Right forelimb (tissue), 1 donor: ENCODE measurements at places on chromosomes 2 and 18.

DNA sequence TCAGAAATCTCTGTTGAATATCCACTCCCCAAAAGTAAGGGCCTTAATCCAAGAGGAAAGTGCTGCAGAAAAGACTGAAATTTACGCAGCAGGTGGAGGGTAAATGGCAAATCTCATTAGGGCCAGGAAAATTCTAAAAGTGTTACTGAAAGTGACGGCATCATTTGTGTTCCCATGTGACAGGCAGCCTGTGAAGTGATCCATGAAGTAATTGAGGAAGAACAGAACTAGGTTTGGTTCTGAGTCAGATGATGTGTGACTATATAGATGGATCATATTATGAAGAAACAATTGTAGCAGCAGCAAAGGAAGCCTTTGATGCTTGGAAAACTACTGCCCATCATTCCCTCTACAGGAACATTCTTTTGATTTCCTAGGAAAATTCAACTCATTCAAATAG lies 401.2 kb downstream of the TGIF1 start:
- DNase-seq: no peak

DNA sequence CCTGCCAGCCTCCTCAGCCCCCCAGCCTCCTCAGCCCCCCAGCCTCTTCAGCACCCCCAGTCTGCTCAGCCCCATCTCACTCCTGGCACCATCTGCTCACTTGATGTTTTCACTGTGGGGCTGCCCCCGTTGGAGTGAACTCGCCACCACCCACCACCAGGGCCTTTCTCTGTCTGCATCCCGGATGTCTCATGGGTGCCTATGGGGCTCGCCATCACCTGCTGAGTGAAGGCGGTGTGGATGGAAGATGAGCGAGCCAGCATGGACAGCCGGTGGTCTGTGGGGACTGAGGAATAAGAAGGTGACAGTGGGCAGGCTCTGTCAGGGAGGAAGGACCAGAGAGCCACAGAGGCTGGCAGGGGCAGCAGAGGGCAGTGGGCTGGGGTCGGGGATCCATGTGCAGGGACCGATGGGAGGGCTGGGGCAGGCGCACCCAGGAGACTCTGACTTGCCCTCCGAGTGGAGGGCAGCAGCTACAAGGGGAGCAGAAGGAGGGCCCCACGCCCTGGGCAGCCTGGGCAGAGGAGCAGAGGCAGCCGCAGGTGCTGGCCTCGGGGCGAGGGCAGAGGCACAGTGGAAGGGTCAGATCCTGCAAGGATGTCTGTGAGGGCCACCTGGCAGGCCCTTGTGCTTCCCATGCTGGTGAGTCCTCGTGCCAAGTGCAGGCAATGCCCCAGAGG lies 74.7 kb upstream of the ODC1 start:
- DNase-seq: no peak

DNA sequence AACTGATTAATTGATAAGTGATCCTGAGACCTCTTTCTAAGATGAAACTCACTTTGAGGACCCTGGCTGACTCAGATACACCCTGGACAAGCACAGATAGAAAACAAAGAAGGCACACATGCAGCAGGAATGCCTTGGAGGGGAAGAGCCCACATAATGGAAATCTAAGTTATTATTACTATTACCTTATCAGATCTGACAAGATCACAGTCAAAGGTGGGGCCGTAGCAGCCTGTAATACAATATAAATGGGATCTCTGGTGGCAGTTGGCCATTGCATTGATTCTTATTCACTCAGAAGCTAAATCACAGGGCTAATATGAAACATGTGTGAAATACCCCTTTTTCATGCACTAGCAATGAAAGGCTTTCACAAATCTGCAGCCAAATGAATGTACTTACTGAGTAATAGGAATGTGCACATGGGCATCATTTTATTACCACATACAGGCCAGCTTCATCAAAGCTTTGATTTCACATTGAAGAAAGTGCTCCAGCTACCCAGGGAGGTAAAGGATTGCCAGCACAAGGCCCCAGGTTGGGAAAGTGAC lies 84.0 kb downstream of the ZBTB7C start:
- DNase-seq: no peak

DNA sequence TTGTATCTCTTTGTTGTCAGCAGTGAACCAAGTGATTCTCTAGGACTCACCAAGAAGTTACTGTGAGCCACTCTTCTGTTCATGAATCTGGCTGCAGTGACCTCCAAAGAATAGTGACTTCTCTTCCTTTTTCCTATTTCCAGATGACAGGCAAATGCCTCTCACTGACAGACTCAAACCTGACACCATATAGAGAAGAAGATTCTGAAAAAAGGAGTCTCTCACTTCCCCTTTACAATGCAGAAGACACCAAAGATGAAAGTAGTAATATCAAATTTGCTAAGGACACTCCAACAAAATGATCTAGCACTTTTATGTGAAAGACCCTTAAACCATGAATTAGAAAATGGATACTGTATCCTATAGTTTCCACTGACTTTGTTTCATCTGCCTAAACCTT lies 44.4 kb upstream of the SETBP1 start:
- no peak for DNase-seq

GRCh38 chr18:62287781-62288664 lies 37.1 kb upstream of the TNFRSF11A start:
- DNase-seq: no peak

- DNase-seq: no peak
Measured at GRCh38 chr18:56199580-56200330, 438.6 kb downstream of the TXNL1 start.
